Cortex of kidney (tissue), 1 donor: ENCODE measurements at places on chromosomes 5 and 9.

DNA sequence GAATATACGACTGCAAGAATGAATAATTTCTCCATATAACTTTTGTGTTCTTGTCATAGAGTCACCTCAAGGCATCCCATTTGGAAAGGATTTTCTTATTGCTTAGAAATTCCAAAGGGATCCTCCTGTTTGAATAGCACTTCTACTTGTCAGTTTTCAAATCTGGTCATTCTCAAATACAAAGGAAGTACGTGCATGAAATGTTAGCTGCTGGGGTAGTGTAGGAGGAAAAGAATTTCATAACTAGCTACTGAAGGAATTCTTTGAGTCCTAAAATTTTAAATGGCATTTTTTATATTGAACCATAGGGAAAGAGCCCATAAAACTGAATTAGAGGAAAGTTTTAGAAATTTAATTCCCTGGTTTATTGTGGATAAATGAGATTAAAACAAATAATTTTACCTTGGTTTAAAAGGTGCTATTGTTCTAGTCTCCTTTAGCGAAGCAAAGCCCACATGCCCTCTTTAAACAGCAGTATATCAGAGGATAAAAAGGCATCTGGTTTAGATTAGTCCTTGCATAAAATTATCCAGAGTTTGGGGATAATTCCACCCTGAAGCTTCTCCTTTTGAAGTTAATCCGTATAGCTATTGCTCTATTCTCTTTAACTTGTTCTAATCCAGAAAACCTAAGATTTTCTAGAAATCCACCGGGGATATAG is 2.0 kb upstream of the MPDZ start:
- no peak for DNase-seq

DNA sequence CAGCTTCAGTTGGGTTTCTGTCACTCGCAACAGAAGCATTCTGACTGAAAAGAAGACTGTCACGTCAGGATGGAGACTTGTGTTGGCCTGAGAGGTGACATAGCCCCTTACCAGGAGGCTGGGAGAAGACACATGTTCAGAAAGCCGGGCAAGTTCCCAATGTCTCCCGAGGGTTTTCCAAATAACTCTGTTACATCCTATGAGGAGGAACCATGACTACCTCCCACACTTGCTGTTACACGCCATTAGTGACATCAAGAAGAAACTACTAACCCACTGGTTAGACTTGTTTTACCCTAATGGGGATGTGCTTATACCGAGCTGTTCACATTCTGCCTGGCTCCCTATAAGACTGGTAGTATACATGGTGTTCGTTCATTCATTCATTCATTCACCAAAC is 33.3 kb downstream of the SH3PXD2B start:
- no peak for DNase-seq

DNA sequence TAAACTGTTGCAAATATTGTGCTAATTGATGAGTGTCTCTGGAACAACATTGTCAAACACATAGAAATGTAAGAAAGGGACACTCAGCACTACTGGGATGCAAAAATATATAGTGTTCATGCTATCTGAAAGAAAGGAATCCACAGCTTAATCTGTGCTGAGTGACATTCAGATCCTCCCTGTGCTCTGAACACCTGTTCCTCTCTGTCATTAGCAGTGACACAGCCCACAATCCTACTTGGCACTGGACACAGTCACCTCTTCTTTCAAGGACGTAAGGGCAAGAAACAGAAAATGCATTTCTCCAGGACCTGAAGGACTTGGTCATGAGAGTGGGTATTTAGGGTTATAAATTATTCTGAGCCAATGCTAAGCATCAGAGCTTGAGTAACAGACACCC is 121.4 kb upstream of the SV2C start:
- no peak for DNase-seq

- DNase-seq = no peak
Measured at GRCh38 chr5:96440185-96440538, 7.1 kb upstream of the PCSK1 start.

DNA sequence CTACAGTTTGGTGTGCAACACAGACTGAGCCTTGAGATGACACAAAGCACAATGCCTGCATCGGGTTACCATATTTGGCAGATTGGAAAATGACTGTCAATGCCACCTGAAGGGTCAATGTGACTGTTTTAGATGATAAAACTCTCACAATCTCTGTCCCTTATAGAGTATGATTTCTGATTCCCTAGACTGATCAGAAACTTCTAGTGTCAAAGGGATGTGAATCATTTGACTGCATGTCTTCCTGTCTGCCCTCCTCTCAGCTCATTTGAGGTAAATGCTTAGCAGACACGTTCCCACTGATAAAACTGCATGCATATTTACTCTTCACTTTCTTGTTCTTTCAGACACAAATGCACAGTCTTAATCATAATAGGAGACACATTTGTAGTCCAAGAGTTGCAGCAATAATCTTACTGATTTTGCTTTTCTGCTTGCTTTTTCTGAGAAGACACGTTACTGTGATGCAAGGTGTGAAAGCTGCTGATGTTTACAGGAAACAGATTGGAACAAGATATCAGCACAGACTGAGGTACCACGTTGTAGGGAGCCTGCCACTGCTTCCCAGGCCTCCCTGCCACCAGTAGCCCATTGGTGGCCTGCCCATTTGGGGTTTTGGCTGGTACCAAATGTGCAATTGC is 77.8 kb downstream of the GCNT4 start:
- DNase-seq = no peak

- no peak for DNase-seq
Measured at GRCh38 chr9:37575921-37576721, at the start of gene FBXO10. Gene FBXO10, minus strand, starts transcription at chr9:37576380. Its CDS starts 34,612 bp downstream, at chr9:37541768.
